ENCODE measurements at places on chromosomes 16 and 17. TPM values are rescaled to one million over a fixed set of nuclear protein-coding genes. Genes with fewer than 3 reads are reported as not detected.

Gene ELP5
- total RNA-seq: 75.3 TPM

Gene CDRT15
- total RNA-seq: not detected

Gene ZNF200
- total RNA-seq: 10.0 TPM

DNA sequence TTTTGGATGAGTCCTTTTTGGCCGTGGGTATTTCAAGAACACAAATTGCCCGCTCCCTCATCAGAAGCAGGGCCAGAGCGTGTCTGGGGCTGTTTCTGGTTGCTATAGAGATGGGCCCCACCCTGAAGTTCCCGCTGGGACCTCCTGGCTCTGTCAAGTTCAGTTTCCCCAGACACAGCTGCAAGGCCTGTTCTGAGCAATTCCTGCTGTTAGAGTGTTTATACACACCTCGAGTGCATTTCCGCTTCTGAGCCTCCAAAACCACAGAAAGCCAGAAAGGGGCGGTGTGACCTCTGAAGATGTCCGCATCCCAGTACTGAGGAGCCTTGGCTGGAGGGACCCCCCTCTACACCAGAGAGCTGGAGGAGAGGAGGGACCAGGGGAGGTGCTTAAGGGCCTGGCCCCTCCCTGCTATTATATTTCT is 9.3 kb upstream of the WBP2 start:
- DNase-seq: peak; percentile 26

GRCh38 chr16:19583665-19584300 is 28.3 kb downstream of the VPS35L start:
- peak; percentile 47 for DNase-seq

DNA sequence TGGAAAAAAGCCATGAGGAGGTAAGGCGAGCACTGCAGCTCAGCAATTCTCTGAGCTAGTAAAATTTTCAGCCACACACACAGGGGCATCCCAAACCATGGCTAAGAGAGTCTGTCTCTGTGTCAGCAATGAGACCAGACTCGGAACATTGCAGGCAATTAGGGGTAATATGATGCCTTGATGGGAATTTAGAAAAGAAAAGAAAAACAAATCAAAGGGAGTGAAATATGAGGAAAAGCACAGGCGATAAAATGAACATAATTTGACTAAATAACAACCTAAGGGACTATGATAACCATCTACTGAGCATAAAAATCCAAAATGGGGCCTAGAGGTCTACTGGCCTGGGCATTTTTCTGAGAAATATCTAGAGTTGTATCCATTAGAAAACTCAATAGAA is 546.0 kb upstream of the PSMD7 start:
- no peak for DNase-seq

- peak; percentile 32 for DNase-seq
Observed at GRCh38 chr17:67628580-67629013, 89.1 kb upstream of the NOL11 start.

DNA sequence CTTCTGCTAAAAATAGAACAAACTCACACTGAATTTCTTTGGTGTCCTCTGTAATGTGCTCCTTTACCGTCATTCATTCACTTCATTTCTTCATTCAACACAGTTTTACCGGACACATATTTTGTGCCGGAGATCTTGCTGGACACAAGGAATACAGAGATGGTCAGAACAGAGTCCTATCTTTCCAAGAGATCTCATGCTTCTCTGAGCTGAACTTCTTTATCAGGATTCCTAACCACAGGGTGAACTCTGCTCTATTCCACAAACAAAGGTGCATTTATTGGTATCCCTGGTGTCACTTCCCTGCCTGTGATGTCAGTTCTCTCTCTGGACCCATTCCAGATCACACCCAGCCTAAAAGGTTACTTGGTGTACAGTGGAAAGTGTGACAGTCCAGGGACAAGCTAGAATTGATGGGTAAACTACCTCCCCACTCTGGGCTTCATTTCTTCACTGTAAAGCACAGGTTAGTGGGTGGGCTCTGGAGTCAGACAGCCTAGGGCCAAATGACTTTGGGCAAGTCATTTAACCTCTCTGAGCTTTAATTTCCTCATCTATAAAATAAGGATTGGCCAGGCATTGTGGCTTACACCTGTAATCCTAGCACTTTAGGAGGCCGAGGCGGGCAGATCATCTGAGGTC is 4.2 kb downstream of the IFI35 start:
- peak; percentile 48 for DNase-seq

DNA sequence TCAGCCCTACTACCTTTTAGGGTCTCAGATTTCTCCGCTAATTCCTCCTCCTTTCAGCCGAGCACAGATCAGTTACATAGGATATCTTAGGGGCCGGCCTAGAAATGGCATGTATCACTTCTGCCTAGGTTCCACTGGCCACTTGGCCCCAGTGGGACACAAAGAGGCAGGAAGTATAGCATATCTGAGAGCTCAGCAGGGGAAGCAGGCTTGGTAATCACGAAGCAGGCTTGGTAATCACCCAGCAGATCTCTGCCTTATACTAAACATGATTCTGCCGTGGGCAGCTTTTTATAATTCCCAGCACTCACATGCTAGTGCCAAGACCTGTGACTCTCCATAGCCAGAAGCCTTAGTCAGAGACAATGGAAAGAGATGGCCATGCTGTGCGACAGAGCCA is 59.6 kb upstream of the CACNG5 start:
- DNase-seq: no peak

GRCh38 chr17:27466743-27467375 is 10.6 kb downstream of the KSR1 start:
- DNase-seq: no peak

Measured in M059J (cell line).